ENCODE measurements at places on chromosomes 2 and 18. TPM values are rescaled to one million over a fixed set of nuclear protein-coding genes. Genes with fewer than 3 reads are reported as not detected.

MARCHF7 gene
- total RNA-seq = 104 TPM

DNA sequence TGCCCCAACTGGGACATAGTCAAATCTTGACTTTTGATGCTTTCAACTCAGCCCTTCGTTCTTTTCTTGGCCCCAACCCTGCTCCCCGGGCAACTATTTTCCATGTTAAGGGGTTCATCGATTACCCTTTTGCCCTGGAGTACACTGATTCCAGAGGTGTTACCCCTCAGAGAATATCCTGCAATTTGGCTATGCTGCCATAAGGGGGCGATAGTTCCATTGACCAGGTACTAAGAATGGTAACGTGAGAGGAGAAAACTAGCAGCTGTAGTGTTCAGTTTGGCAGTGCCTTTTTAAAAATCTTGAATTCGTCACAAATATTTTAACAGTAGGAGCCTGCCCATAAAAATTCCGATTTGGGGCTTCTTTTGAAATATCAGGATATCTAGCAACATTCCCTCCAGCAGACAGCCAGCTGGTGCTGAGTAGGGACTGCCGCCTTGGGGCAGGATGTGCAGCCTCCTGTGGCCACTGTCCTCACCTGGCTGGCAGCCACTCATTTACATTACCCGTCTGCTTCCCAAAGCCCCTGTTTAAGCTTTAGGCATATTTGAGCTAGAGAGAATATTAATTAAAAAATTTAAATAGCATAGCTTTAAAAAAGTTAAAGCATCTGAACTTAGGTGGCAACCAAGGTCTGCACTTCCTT lies 146.3 kb upstream of the SKOR2 start:
- H3K4me3 ChIP-seq = no peak overlapping the region
- peak; percentile 18 for DNase-seq
- H3K36me3 ChIP-seq = peaks cover 2% of the 10 kb centered on the region

DNA sequence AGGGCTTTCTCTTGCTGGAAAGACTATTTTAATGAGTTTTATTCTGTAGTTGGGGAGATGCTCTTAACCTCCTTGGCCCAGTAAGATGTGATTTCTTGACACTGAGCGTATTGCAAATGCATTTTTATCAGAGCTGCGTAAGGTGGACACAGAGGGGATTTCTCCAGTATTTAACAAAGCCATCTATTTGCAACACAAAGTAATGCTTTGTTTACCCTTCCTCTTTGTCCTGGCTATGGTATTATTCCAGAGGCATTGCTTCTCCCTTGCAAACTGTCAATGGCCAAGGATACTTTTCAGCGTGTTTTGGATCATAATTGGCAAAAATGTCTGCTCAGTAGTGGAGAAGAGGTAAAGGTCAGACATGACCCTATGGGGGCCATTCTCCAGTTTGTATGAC lies 90.8 kb upstream of the PIK3C3 start:
- H3K4me1 ChIP-seq = no peaks in the 10 kb centered on the region
- no peak overlapping the region for H3K27ac ChIP-seq
- no peak for DNase-seq
- no peak overlapping the region for H3K4me3 ChIP-seq
- H3K27me3 ChIP-seq = peaks cover 25% of the 10 kb centered on the region
- H3K36me3 ChIP-seq = no peaks in the 10 kb centered on the region

GRCh38 chr2:128554151-128554769 lies 235.6 kb upstream of the HS6ST1 start:
- H3K36me3 ChIP-seq = no peaks in the 10 kb centered on the region
- no peaks in the 10 kb centered on the region for H3K27me3 ChIP-seq
- H3K4me1 ChIP-seq = no peaks in the 10 kb centered on the region
- H3K27ac ChIP-seq = no peak overlapping the region
- no peak overlapping the region for H3K4me3 ChIP-seq

DNA sequence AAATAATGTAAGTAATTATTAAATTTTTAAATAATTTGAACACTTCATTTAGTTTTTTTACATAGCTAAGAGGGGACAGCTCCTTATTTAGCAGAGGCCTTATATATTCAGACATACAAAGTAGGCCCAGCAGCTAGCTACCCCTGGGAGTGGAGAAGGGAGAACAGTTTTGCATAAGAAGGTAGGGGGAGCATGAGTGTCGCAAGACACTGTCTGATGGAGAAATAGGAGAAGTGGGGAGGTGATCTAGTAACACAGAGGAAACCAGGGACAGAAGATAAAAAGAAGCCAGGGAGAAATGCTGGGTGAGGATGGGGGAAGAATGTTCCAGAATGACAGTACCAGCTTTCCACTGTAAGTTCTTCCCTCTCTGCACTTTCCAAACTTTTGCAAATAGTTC lies 16.0 kb upstream of the RGPD4 start:
- no peak for DNase-seq
- no peak overlapping the region for H3K27ac ChIP-seq
- H3K36me3 ChIP-seq = no peaks in the 10 kb centered on the region
- no peak overlapping the region for H3K4me3 ChIP-seq
- no peaks in the 10 kb centered on the region for H3K4me1 ChIP-seq

DNA sequence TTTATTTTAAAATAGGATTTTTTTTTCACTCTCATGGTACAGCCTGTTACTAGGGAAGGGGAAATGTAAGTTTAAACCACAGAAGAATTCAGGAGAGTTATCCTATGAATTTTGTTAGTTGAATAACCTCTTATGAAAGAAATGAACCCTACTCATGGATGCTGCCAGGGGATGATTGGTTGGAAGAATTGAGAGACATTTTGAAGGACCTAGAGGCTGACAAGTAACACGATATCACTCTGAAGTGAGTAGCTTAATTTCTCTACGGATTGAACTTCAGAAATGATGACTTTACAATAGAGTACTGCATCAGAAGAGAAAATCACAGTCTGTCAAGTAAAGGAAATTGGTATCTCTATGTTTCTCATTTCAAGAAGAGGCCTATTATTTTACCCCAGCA lies 1346.2 kb downstream of the SUCLG1 start:
- H3K27me3 ChIP-seq = no peaks in the 10 kb centered on the region
- H3K36me3 ChIP-seq = no peaks in the 10 kb centered on the region
- no peaks in the 10 kb centered on the region for H3K4me1 ChIP-seq
- no peak for DNase-seq
- H3K4me3 ChIP-seq = no peak overlapping the region

- H3K27ac ChIP-seq = no peak overlapping the region
- peaks cover under 1% of the 10 kb centered on the region for H3K27me3 ChIP-seq
- no peak for DNase-seq
- H3K36me3 ChIP-seq = no peaks in the 10 kb centered on the region
These were observed 293.6 kb upstream of the CCDC68 start for GRCh38 chr18:55252901-55253300.

GRCh38 chr2:242063850-242064249 lies 194.3 kb downstream of the RTP5 start:
- H3K4me3 ChIP-seq = no peak overlapping the region
- no peaks in the 10 kb centered on the region for H3K27me3 ChIP-seq
- H3K27ac ChIP-seq = no peak overlapping the region
- H3K4me1 ChIP-seq = no peaks in the 10 kb centered on the region

DNA sequence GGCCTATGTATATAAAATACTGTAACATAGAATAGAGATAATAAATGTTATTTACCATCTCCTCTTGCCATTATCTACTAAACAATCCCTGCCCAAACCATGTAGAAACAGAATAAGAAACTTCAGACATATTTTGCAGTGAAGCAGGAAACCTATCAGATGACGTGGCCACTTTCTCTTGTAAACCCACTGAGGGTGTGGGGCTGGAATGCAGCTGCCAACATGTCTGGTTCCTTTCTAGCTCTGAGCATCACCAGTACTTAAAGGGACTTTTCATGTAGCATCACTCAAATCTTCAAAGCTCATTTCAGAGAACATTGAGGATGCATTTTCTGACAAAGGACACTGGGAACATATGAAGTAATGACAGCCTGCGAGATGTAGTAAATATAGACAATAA lies 251.8 kb downstream of the LPIN1 start:
- no peak overlapping the region for H3K27ac ChIP-seq
- no peak overlapping the region for H3K4me3 ChIP-seq
- H3K36me3 ChIP-seq = peaks cover 15% of the 10 kb centered on the region
- peak; percentile 10 for DNase-seq
- H3K4me1 ChIP-seq = no peaks in the 10 kb centered on the region

ACMSD gene
- not detected for total RNA-seq

DNA sequence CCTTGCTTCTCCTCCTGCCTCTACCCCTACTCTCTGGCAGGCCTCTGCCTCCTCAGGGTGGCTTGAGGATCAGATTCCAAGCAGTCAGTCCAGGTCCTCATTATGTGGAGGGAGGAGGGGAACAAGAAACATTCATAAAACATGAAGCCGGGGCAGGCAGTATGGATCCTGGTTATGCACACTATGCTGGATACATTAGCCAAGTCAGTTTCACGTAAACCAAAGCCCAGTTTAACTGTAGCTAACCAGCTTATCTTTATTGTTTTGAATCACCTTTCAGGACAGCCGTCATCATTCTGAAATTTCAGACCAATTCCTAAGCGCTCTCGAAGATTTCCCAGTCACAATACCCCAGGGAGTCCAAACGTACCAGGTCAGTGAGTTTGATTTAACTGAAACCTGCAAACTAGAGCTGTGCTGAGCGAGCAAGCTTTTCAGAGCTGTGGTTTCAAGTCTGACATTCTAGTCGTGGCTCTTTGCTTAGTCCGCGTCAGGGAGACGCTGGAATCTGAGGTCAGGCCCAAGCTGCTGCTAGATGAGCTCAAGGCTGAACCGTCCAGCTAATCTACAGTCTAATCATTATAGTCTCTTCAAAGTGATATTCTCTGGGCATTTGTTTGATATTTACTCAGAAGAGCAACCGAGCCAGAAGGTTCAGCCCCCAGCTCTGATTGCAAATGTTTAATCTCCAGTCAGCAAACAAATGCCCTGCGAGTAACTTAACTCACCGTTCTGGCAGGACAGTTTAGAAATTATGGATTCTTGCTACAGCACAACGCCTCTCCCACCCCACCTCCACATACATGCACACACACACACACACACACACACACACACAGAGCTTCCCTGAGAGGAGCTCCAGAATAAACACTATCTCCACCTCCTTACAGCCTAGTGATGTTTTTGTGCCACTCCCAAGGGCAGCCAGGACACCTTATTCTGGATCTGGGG lies 63.8 kb upstream of the BZW1 start:
- H3K36me3 ChIP-seq = no peaks in the 10 kb centered on the region
- H3K27me3 ChIP-seq = peaks cover 10% of the 10 kb centered on the region
- no peak overlapping the region for H3K27ac ChIP-seq

DNA sequence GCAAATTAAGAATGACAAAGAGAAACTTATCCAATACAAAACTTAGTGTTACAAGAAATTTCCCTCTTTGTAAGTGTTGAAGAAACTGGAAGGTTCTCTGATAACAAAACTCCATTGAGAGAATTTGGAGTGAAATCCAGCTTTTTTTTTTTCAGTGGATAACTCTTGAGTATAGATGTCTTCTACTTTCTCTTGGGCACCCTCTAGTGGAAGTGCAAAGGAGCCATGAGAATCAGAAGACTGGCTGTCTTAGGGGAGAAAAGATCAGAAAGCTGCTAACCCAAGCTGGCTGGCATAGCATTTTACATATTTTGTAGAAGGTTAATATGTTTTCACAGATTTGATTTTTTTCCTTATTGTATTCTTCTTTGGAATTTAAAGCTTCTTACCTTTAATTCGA lies 138.8 kb upstream of the SATB2 start:
- peaks cover 6% of the 10 kb centered on the region for H3K27me3 ChIP-seq
- DNase-seq = no peak
- H3K36me3 ChIP-seq = no peaks in the 10 kb centered on the region
- no peak overlapping the region for H3K27ac ChIP-seq
- H3K4me1 ChIP-seq = no peaks in the 10 kb centered on the region
- no peak overlapping the region for H3K4me3 ChIP-seq

DNA sequence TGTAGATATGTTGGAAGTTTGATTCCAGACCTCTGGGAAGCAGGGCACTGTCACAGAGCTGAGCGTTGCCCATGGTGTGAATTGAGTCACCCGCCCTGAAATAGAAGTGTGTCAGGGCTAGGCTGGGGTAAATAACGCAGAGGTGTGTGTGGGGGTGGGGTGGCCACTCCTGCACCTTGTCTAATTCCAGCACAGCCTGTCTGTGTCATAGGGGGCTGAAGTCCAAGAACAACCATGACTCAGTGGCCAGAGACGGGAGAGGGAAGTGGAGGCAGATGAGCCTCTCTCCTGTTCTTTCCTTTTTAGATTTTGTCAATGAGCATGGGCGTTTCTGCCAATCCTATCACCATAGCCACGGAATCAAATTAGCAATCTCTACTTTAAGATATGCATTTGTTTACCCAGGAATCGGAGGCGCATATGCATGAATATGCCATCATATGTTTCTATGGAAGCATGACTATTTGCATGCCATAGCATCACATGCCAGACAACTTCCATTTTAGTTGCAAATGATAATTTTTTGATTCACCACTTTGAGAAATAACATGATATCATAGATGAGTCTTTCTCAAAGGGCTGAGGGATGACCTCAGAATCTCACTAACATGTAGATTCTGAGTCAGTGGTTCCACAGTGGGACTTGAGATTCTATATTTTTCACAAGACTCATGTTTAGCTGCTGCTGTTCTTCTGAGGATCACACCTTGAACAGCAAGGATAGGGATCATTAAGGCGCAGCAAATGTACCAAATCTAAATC lies 852.9 kb downstream of the DCDC2C start:
- H3K36me3 ChIP-seq = no peaks in the 10 kb centered on the region
- H3K27me3 ChIP-seq = no peaks in the 10 kb centered on the region
- H3K4me1 ChIP-seq = no peaks in the 10 kb centered on the region
- H3K27ac ChIP-seq = no peak overlapping the region
- DNase-seq = no peak

CRACDL gene
- total RNA-seq = 0.19 TPM

DNA sequence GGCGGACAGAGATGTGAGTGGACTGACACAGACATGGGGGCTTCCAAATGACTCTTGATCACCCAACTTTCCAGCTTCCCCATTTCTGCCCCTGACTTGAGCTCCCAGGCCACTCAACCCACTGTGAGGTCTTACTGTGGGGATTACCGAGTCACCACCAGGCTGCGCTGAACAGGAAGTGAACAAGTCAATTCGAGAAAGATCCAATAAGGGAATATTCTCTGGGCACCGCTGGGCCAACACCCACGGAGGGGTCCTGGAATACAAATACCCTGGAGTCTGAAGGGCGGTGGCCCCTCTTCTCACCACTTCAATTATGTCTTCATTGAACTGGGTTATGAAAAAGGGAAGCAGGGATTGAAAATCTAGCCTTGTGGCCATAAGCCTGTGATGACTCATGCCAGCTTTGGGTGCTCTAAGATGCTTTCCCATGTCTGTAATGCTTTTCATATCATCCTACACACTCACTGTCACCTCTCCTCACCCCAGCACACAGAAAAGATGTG lies 37.7 kb downstream of the BCL11A start:
- no peaks in the 10 kb centered on the region for H3K36me3 ChIP-seq
- H3K4me1 ChIP-seq = peaks cover 33% of the 10 kb centered on the region
- no peak overlapping the region for H3K27ac ChIP-seq
- H3K27me3 ChIP-seq = peaks cover 47% of the 10 kb centered on the region

- no peak for DNase-seq
- H3K27me3 ChIP-seq = no peaks in the 10 kb centered on the region
- no peak overlapping the region for H3K27ac ChIP-seq
- H3K36me3 ChIP-seq = no peaks in the 10 kb centered on the region
These were observed 637.6 kb downstream of the ADCYAP1 start for GRCh38 chr18:1542230-1542774.

GPR45 gene
- total RNA-seq = not detected

Data from activated T-cell treated with anti-CD3 and anti-CD28 coated beads, Interleukin-2, amount 50 U/mL, for 72 hours (primary cell).